SHP77 treated with DMSO at 0.1 percent for 48 hours (cell line): ENCODE measurements at places on chromosomes 1 and 21.

GRCh38 chr1:160118928-160119327 lies 3.4 kb downstream of the ATP1A2 start:
- no peak for DNase-seq

DNA sequence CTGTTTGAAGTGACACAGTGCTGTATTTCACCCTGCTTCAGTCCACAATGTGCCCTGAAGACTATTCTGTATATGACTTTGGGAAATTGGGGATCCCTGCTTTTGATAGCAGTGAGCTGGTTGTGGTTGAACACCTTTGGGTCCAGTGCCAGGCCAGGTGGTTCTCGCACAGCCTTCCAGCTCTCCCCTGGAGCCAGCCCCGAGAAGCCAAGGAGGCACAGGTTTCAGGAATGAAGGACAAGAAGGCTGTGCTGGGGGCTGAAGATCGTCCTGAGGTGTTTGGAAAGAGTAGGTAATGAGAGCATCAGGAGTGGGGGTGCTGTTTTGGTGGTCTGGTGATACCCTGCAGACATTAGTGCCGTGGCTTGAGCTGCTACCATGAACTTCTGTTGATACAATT lies 131.4 kb upstream of the COL6A1 start:
- no peak for DNase-seq

- no peak for DNase-seq
These were observed 686 bp downstream of the DNMT3L start for GRCh38 chr21:44260791-44261631.

DNA sequence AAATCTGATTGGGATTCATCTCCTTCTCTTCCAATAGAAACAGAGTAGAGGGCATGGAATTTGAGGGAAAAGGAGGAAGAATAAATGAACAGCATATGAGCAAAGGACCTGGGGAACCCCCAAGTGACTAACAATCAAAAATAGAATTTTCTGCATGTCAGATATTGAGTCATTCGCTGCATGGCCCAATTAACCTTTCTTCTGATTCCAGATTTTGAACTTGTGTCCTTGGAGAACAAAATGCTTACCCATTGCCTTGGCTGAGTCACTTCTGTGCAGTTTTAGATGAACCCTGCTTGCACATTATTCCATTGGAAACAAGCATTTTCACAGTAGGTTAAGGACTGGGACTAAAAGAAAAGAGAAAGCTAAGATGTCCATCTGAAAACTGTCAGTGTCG lies 390.5 kb downstream of the ST6GALNAC3 start:
- DNase-seq: no peak

GRCh38 chr21:15616864-15617574 lies 112.8 kb upstream of the USP25 start:
- DNase-seq: no peak

DNA sequence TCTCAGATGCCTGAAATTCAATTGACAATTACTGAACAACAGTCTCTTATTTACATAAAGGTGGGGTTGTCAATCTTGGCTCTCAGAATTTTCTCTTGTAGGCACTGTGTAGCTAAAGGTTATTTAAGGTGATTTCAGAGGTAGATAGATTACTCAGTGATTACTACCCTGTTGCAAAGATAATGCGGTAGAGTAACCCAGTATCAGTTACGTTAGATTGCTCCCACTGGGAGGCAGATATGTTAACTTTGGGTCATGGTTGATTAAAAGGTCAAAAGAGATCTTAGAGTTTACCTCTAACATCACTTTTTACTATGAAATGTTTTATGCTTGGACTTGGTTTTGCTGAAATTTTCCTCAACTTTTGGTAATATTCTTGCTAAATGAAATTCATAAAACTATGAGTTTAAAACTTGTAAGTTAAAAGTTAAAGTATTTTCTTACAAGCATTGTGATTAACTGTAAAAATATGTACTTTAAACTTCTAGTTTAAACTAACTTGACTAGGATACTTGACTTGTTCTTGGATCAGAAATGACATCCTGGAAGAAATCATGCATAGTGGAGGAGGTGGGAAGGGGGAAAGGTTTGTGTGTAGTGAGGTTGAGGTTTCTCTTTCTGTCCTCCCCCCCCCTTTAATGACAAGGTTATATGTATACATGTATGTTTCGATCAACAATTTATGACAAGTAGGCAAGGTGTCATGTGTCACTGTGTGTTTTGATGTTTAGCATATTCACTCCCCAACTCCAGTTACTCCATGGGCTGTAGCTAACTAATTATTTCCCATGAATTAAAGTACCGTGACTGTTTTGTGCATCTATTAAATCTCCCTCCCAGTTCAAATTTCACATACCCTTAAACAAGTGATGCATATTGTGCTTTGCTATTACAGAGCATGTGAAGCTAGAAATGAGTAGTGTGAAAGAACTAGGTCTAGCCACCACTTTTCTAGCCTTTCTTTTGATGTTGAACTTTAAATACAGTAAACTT lies 2.9 kb downstream of the LAMC1 start:
- DNase-seq: no peak

DNA sequence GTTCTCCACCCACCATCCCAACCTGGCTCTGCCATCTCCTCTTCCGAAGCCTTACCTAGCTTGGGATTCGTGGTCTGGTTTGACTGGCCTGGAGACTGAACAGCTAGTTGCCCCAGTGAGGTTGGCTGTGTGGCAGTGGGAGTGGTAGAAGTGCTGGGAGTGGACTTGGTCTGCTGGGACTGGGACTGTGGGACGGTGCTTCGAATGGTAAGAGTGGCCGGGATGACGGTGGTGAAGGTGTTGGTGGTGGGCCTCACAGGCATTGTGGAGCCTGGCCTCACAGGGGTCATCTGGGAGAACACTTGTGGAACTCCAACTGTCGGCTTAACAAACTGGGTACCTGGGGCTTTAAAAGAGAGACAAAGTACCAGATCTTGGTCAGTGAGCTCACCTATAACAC lies 28.7 kb downstream of the PSMB4 start:
- no peak for DNase-seq
